H54 (cell line): ENCODE measurements at places on chromosomes 12 and 14.

DNA sequence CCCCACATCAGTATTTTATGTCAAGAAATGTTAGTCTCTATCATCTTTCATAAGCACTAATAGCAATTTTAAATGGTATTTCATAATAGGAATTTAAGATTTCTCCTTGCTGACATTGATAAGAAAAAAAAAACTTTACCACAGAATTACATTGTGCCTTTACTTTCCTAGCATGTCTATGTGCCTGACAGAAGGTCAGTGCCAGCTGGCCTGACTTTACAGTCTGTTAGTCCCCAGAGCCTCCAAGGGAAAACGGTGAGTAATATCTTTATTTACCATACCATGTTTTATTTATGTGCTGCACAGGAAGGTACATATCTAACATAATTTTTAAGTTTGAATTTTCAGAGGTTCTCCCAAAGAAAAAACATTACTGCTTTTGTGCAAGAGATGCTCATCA, 152.0 kb upstream of the AEBP2 start:
- DNase-seq = no peak

DNA sequence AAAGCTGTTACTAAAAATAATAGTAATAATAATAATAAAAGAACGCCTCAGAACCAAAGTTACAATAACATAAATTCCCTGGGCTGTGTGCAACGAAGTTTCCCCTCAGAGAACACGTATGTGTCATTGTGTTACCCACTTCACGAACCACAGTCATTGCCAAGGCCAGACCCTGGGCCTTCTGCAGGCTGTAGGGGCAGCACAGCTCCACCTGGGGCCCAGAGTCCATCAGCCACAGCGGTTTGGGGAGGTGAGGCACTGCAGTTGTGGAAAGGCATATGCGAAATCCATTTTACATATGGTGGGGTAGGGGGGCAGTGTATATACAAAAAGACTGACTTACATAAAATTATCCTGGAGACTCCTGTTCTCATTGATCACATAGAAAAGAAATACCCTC, 56.1 kb downstream of the ESR2 start:
- no peak for DNase-seq

DNA sequence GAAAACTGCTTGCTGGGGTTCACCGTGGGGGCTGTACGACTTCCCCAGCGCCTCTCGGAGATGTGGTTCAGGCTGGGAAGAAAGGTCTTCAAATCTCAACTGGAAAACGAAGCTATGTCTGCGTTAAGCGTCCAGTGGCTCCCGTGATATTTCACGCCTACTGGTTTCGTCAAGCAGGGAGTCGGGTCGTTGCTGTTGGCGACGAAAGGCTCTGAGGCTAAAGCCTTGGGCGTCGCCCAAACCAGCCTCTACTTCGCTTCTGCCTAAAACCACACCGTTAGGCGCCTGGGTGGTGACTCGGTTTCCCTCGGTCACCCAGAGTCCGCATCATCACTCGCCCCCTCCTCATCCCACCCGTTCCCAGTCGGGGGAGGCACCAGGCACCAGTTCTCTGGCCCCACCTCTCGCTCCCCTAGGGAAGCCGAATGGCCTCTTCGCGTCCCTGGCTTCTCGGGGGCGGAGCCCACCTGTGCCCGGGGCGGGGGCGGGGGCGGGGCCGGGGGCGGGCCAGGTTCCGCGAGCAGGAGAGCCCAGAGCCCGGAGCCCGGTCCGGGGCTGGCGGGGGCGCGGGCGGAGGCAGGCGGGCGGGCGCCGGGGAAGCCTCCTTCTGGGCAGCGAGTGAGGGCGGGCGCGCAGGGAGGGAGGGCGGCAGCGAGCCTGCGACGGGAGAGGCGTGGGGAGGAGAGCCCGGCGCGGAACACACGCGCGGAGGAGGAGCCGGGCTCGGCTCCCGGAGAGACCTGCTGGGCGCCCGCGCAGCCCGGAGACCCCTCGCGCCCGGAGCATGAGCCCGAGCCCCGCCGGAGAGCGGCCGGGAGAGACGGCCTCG, at the start of gene B4GALNT3:
Gene B4GALNT3 (plus strand): TSS at position 510 of the 829 bp plus-strand sequence. CDS start 438 bp downstream, outside the sequence.
- DNase-seq = no peak

- no peak for DNase-seq
Measured at GRCh38 chr14:51446771-51447170, 204.9 kb upstream of the FRMD6 start.

GRCh38 chr14:68333262-68333661, 459.6 kb downstream of the ZFP36L1 start:
- DNase-seq = no peak

DNA sequence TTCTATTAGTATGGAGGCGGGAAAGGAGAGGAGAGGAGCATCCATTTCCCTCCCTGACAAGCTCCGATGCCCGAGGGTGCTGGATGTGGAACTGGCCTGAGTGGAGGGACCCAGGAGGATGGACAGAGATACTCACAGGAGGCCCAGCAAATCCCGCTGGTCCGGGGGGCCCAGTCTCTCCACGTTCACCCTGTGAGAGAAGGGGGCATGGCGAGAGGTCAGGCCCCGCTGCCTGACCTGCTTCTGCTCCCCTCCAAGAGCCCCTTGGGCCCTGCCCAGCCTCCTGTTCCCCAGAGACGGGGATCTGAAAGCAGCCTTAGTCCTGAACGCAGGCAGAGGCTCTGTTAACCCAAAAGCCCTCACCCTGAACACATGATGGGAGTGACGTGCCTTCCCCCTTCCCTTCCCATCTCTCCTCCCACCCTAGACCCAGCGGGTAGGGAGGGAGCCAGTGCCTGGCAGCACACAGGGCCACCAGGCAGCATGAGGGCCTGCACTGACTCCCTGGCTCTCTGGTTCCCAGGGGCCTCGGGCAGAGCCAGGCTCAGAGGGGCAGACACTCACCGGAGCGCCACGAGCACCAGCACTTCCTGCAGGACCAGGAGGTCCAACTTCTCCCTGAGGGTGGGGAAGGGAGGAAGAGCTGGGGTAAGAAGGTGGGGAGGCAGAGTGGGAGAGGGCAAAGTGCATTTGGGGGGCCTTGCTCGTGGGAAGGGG, 17.5 kb downstream of the TMEM106C start:
- no peak for DNase-seq

DNA sequence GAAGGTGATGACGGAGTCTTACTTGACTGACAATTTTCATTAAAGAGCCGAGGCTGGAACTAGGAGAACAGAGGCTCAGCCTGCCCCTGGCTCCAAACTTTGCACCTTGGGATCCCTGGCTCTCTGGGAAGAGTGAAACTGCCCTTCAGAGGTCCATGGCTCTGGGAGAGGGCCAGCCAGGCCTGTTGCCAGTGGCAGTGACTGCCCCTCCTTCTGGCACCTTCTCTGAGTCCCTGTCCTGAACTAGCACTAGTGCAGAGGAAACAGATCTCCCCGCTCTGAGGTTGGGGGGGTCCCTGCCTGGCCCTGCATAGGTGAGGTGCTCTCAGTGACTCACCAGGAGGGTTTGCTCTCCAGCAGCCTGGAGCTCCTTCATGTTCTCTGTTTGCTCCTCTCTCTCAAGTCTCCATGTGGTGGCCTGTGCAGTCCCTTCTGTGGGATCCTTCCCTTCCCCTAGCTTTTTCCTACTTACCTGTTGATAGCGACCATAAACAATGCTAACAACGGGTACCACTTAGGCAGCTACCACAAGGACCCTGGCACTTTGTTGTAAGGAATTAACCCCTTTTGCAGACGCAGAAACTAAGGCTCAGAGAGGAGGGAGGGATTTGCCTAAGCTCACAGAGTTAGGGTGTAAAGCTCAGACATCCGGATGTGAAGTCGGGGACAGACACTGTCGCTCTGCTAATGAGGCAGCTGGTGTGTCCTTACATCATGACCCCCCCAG, 22.4 kb downstream of the FAM222A start:
- no peak for DNase-seq

DNA sequence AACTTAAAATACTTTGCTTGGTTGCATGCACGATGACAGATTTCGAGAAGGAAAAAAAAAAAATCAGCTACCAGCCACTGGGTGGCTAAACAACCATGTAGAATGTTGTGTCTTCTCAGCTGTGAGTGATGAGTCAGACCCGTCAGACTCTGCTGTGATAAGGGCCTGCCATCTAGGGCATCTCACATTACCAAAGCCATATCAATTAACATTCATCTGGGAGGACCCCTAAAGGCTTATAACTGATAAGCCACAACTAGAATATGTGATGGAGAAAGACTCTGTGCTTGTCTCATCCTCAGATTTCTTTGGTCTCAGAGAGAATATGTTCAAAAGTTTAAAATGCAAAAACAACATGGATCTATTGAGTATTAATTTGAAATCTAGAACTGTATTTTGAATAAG, 111.5 kb downstream of the PAX9 start:
- no peak for DNase-seq

DNA sequence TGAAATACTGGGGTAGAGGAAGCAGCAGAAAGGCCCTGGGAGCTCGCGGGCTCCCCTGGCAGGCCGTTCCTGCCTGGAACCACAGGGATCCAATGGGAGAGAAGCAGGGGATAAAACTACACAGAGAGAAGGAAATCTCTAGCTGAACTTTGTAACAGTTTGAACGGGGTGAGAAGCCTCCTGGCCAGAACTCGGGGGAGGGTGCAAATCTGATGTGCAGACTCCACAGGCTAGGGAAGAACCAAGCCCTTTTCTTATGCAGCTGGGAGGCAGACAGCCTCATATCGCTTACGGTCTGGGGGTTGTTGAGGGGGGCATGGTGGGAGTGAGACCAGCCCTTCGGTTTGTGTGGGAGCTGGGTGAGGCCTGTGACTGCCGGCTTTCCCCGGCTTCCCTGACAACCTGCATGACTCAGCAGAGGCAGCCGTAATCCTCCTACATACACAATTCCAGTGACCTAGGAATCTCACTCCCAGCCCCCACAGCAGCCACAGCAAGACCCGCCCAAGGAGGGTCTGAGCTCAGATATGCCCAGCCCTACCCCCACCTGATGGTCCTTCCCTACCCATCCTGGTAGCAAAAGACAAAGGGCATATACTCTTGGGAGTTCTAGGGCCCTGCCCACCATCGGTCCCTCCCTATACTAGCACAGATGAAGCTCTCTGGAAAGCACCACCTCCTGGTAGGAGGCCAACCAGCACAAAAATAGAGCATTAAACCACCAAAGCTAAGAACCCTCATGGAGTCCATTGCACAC, 143.0 kb downstream of the TMTC1 start:
- no peak for DNase-seq

GRCh38 chr12:91203610-91204009, 21.0 kb upstream of the DCN start:
- no peak for DNase-seq

- no peak for DNase-seq
Measured at GRCh38 chr14:104091927-104092771, 6.6 kb downstream of the ASPG start.

DNA sequence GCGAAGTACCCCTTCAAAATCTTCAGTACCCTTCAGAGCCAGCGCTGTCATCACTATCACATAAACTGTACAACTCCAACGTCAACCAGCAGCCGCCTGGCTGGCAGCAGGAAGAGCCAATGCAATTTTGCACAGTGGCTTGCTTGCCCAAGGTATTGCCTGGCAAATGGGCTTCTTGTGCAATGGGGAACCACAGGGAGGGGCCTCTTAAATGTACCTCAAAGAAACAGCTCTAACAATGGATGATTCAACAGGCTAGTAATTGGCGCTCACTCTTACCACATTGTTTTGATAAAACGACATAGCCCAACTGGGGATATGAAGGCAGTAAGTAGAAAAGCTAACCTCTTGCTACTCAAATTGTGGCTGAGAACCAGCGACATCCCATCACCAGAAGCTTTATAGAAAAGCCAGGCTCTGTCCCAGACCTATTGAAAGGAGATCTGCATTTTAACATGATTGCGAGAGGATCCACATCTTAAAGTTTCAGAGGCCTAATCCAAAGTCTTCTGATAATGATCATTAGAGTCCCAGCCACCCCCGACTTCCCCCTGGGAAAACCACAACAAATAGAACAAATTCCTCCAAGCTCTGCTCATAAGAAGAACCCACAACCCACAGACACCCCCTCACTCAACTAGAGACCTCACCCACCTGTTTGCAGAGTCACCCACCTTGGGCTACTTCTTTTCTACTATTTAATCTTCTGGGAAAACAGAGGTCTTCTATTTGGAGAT, 125.3 kb upstream of the HIF1A start:
- DNase-seq = peak; percentile 65

GRCh38 chr12:114406316-114406983, 506 bp upstream of the TBX5 start:
- no peak for DNase-seq

GRCh38 chr12:318759-319515, 56.3 kb upstream of the SLC6A13 start:
- no peak for DNase-seq

DNA sequence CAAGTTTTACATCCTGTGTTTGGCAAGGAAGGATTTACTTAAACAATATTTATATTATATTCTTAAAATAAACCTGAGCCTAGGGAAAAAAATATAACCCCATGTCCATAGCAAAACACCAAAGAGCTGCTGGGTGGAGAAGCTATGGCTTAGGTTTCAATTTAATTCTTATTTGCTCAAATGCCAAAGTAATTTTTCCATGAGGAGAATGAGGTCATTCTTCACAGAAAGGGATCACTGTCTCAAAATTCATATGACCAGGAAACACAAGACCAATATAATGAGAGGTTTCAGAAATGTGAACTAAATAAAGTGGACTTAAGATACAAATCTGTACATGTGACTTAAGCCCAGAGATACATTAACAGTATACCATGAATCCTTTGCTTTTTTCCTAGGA, 195.0 kb downstream of the PHLDA1 start:
- no peak for DNase-seq

GRCh38 chr12:91985002-91985787, 160.5 kb downstream of the BTG1 start:
- DNase-seq = no peak

- DNase-seq = no peak
Measured at GRCh38 chr12:57869298-57869926, 22.9 kb upstream of the CTDSP2 start.

GRCh38 chr14:58638231-58639197, 752 bp downstream of the DACT1 start:
- DNase-seq = no peak

GRCh38 chr12:52993558-52993869, 12.7 kb upstream of the EIF4B start:
- DNase-seq = no peak

DNA sequence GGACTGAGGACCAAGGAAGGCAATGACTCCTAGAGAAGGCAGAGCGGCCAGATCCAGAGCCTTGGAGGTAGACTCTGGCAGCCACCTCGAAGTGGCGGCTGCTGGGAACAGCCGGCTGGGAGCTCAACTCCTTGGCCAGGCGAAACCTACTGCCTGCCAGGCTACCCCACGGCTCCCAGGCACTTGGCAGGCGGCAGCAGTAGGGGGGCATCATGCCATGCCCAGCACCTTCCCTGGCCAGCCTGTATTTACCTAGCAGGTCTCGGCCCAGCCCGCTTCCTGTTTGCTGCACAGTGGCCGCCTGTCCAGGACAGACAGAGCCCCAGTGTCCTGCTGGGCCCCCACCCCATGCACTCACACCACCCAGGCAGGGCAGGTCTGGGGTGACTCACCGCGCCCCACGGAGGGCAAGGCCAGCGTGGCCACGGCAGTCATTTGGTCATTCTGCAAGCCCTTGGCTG, 10.2 kb downstream of the TRPV4 start:
- peak; percentile 93 for DNase-seq

GRCh38 chr14:87205811-87206210, 787.2 kb downstream of the GALC start:
- no peak for DNase-seq

GRCh38 chr14:62071039-62071438, 308.8 kb downstream of the SNAPC1 start:
- no peak for DNase-seq

- no peak for DNase-seq
Measured at GRCh38 chr14:61530896-61531295, 164.4 kb upstream of the HIF1A start.

GRCh38 chr14:95098984-95099599, 58.2 kb downstream of the DICER1 start:
- peak; percentile 8 for DNase-seq
